Breast epithelium (tissue), 4 donors: ENCODE measurements at places on chromosomes 7 and 10. TPM values are rescaled to one million over a fixed set of nuclear protein-coding genes. Genes with fewer than 3 reads are reported as not detected.

DNA sequence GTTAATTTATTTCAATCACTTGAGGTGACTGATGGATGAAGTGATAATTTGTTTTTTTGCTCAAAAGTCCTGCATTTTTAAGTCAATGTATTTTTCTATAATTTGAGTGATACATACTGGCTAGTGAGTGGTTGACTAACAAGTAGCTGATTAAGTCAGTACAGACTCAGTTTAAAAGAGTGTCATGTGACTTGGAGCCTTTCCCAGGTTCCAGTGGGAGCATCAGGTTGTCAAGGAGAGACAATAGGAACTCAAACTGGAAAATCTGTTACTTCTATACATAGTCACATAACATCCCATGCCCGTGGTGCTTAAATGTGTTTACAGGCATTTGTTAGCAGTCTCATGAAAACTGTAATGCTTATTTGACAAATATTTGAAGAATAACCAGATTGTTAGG lies 154.7 kb downstream of the ANK3 start:
- no peak for DNase-seq
- H3K4me3 ChIP-seq = no peak overlapping the region
- no peaks in the 10 kb centered on the region for H3K4me1 ChIP-seq
- no peaks in the 10 kb centered on the region for H3K36me3 ChIP-seq
- H3K27me3 ChIP-seq = no peaks in the 10 kb centered on the region

- H3K27ac ChIP-seq = no peak overlapping the region
- no peaks in the 10 kb centered on the region for H3K36me3 ChIP-seq
- no peak for DNase-seq
- H3K4me1 ChIP-seq = no peaks in the 10 kb centered on the region
- H3K27me3 ChIP-seq = no peaks in the 10 kb centered on the region
Measured at GRCh38 chr7:94142281-94142680, 138.1 kb upstream of the BET1 start.

- H3K4me3 ChIP-seq = no peak overlapping the region
- DNase-seq = no peak
- H3K36me3 ChIP-seq = no peaks in the 10 kb centered on the region
- H3K27ac ChIP-seq = no peak overlapping the region
- H3K4me1 ChIP-seq = no peaks in the 10 kb centered on the region
- no peaks in the 10 kb centered on the region for H3K27me3 ChIP-seq
Measured at GRCh38 chr10:23870651-23871610, 338.0 kb upstream of the KIAA1217 start.

GRCh38 chr7:96920713-96921112 lies 84.6 kb upstream of the DLX6 start:
- no peaks in the 10 kb centered on the region for H3K4me1 ChIP-seq
- H3K36me3 ChIP-seq = no peaks in the 10 kb centered on the region
- H3K27ac ChIP-seq = no peak overlapping the region
- no peaks in the 10 kb centered on the region for H3K27me3 ChIP-seq
- no peak for DNase-seq

- no peak overlapping the region for H3K27ac ChIP-seq
- no peak overlapping the region for H3K4me3 ChIP-seq
- H3K27me3 ChIP-seq = no peaks in the 10 kb centered on the region
- no peaks in the 10 kb centered on the region for H3K4me1 ChIP-seq
- no peak for DNase-seq
Measured at GRCh38 chr7:137920637-137921399, 74.0 kb upstream of the DGKI start.

- H3K4me3 ChIP-seq = no peak overlapping the region
- H3K27me3 ChIP-seq = no peaks in the 10 kb centered on the region
- H3K27ac ChIP-seq = no peak overlapping the region
- DNase-seq = no peak
- no peaks in the 10 kb centered on the region for H3K36me3 ChIP-seq
- no peaks in the 10 kb centered on the region for H3K4me1 ChIP-seq
Measured at GRCh38 chr7:112708236-112708635, 82.0 kb downstream of the TMEM168 start.

- no peaks in the 10 kb centered on the region for H3K27me3 ChIP-seq
- H3K4me1 ChIP-seq = no peaks in the 10 kb centered on the region
- H3K27ac ChIP-seq = no peak overlapping the region
- H3K4me3 ChIP-seq = no peak overlapping the region
- DNase-seq = no peak
Measured at GRCh38 chr7:157980774-157981173, 606.8 kb downstream of the PTPRN2 start.

GRCh38 chr10:103197903-103198302 lies 4.8 kb upstream of the NT5C2 start:
- H3K27me3 ChIP-seq = no peaks in the 10 kb centered on the region
- no peak for DNase-seq
- no peaks in the 10 kb centered on the region for H3K36me3 ChIP-seq
- H3K27ac ChIP-seq = no peak overlapping the region
- H3K4me1 ChIP-seq = no peaks in the 10 kb centered on the region
- H3K4me3 ChIP-seq = no peak overlapping the region

- no peaks in the 10 kb centered on the region for H3K36me3 ChIP-seq
- no peak for DNase-seq
- H3K4me3 ChIP-seq = no peak within 1 kb of the TSS
- H3K4me1 ChIP-seq = no peaks in the 10 kb centered on the region
- no peaks in the 10 kb centered on the region for H3K27me3 ChIP-seq
Measured at GRCh38 chr10:73641328-73642060, at the start of gene MYOZ1. Gene MYOZ1, minus strand, starts transcription at chr10:73641474. Its CDS starts 1,457 bp downstream, at chr10:73640017.

GRCh38 chr10:16481052-16481728 lies 40.5 kb downstream of the C1QL3 start:
- DNase-seq = no peak
- no peak overlapping the region for H3K4me3 ChIP-seq
- H3K36me3 ChIP-seq = no peaks in the 10 kb centered on the region
- no peaks in the 10 kb centered on the region for H3K27me3 ChIP-seq

- H3K36me3 ChIP-seq = no peaks in the 10 kb centered on the region
- no peak overlapping the region for H3K4me3 ChIP-seq
Measured at GRCh38 chr7:87831097-87831496, 45.1 kb downstream of the SLC25A40 start.

DNA sequence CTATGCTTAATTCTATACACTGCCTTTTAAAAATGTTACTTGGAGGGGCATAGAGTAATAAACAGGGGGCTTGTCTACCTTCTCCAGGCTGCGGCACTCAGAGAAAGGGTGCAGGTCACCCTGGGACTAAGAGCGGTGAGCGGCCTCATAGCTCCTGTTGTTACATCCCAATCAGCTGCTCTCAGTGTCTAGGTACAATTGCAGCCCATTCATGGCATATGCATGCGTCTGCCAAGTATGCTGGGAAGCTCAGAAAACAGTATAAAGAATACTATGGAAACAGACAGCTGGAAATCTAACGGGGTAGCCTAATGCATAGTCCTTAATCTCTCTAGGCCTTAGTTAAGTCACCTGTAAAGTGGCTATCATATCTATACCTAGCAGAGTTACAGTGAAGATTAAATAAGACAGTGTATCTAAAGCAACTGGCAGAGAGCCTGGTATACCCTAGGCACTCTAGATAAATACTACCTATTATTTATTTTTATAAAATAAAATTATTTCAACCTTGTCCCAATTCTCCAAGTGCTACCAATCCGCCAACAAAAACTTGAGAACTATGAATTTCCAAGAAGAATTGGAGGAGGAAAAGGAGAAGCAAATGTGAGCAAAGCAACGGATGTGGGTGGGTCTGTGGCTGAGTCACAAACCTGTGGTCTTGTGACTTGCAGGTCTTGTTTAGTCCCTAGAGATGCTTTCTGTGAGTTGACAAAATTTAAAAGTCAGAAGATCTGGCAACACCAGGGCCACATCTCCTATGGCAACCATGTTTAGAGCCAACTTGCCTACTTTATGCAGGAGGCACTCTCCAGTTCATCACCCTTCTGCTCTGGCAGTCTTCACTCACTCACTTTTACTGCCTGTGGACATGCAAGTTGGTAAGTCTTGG lies 183.0 kb downstream of the RAPGEF5 start:
- no peak overlapping the region for H3K27ac ChIP-seq
- H3K27me3 ChIP-seq = no peaks in the 10 kb centered on the region
- no peaks in the 10 kb centered on the region for H3K36me3 ChIP-seq
- H3K4me1 ChIP-seq = no peaks in the 10 kb centered on the region
- no peak overlapping the region for H3K4me3 ChIP-seq
- DNase-seq = no peak

GRCh38 chr10:42753507-42754154 lies 29.0 kb upstream of the BMS1 start:
- peaks cover 3% of the 10 kb centered on the region for H3K4me1 ChIP-seq
- DNase-seq = no peak
- H3K4me3 ChIP-seq = peak overlapping the region; percentile 62
- H3K27ac ChIP-seq = no peak overlapping the region
- no peaks in the 10 kb centered on the region for H3K36me3 ChIP-seq
- H3K27me3 ChIP-seq = peaks cover 16% of the 10 kb centered on the region

GRCh38 chr7:35492451-35493175 lies 202.3 kb downstream of the HERPUD2 start:
- no peaks in the 10 kb centered on the region for H3K27me3 ChIP-seq
- H3K27ac ChIP-seq = no peak overlapping the region
- no peak for DNase-seq
- no peaks in the 10 kb centered on the region for H3K36me3 ChIP-seq
- no peaks in the 10 kb centered on the region for H3K4me1 ChIP-seq

DNA sequence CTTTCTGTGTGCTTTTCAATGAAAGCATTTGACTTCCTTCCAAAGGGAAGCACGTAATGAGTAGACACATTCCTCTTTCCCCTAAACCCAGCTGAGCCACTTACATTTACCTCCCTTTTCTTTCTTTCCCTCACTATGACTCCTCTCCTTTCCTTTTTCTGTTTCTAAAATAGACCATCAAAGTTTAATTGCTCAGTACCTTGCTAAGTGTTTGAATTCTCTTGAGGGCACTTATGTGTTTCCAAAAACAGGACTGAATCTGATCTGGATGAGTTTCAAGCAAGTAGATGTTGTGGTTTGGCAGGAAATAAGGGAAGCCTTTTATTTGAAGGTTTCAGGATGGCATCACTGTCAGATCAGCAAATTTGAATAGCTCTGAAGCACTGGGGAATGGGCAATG lies 396.2 kb downstream of the REEP3 start:
- peaks cover 13% of the 10 kb centered on the region for H3K27me3 ChIP-seq
- H3K4me3 ChIP-seq = no peak overlapping the region
- no peaks in the 10 kb centered on the region for H3K36me3 ChIP-seq
- DNase-seq = no peak
- H3K4me1 ChIP-seq = no peaks in the 10 kb centered on the region
- no peak overlapping the region for H3K27ac ChIP-seq

NME8 gene
- total RNA-seq = not detected
